Activated naive CD4-positive, alpha-beta T cell (primary cell): ENCODE measurements at places on chromosomes 7 and 10.

GRCh38 chr10:30391266-30391665 lies 42.2 kb upstream of the MTPAP start:
- no peak for DNase-seq

- DNase-seq, result no peak
These were observed 102.5 kb downstream of the CYTH3 start for GRCh38 chr7:6169805-6170520.

DNA sequence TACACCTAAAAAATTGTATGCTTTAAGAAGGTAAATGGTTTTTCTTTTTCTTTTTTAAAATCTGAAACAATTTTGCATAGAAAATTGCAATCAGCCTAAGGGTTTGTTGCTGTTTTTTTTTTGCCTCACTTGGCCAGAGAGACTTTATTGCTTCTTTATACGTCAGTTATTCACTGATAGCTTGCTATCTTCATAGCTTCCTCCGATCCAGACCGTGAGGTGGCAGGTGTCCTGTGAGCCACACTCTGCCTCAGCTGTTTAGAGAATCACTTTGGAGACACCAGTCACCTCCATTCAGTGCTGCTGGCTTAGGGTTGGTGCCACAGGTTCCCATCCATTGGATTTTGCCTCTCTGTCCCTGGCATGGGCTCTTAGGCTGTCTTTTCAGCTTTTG lies 68.0 kb downstream of the HHEX start:
- no peak for DNase-seq

GRCh38 chr7:28069807-28070206 lies 110.8 kb downstream of the JAZF1 start:
- no peak for DNase-seq

DNA sequence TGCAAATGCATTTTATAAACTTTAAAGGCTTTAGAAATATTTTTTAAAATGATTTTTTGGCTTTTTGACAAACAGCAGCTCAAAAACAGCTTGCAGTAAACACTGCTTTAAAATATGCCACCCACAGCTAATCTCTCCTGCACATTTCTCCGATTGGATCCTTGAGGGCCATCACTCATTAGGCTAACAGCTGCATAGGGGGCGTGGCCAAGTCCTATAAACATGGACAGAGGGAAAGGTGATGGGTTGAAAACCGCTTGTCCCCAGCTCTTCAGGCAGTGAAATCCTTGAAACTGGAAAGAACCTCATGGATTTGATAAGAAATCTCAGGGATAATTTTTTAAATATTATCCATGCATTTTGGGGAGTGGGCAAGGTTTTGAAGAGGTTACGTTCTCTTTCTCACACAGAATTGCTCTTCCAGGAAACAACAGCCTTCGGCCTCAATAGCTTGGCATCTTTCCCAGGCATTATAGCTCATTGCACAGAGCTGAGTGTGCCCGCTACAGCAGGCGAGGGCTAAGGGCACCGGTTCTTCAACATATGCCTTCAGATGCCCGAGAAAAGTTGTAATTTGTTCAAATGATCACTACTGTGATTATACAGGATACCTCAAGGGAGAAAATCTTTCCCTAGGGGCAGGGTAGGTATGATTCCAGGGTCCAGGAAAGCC lies 1.7 kb downstream of the PLEKHS1 start:
- DNase-seq, result no peak

- DNase-seq, result no peak
These were observed 40.2 kb downstream of the SND1 start for GRCh38 chr7:127692200-127692599.

GRCh38 chr7:47038621-47039020 lies 543.3 kb downstream of the TNS3 start:
- DNase-seq, result no peak
